ENCODE measurements at places on chromosomes 7 and 10.

DNA sequence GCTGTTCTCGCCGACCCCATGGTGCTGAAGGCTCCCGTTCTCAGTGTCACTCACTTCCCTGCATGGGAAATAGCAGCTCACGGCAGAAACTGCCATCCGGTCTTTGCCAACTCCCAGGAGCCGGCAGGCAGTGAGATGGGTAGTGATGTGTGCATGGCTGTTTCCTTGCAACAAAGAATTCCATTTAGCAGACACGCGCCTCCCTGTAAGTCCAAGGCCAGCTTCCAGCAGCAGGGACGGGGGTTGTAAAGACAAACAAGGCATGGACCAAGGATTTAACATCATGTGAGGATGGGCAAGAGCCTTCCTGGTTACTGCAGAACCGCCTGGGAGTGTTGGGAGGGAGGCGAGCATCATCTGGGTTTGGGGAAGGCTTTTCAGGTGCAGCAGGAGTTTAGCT lies 273.1 kb downstream of the GLRX3 start:
- no peak for DNase-seq

- DNase-seq = no peak
These were observed 169.6 kb downstream of the ZNF365 start for GRCh38 chr10:62543571-62544355.

GRCh38 chr7:102860351-102860811 lies 52.4 kb upstream of the LRRC17 start:
- DNase-seq = peak; percentile 96

GRCh38 chr7:100949933-100950443 lies 654 bp downstream of the MUC3A start:
- DNase-seq = no peak

DNA sequence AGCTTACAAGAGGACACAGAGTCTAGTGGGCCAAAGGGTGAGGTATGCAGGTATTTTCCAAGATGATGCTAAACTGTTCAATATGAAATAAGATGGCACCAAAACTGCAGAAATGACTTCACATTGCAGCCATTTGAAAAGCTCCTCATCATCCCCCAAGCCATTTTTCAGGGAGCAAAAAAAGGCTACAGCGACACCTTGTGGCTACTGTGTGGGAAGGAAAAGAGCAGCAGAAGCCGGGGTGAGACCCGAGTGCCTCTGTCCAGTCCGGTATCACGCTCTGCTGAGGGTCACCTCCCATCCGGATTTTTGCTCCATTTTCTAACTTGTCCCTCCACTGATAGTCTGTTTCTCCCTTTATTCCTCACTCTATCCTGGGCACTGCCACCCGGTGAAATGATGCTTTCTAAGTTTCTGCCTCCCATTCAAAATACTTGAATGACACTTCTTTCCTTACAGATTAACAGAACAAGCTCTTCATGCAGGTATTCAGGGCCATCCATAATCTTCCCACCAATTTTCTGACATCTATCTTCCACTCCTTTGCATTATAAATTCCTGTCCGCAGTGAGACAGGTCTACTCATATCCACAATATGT lies 220.2 kb downstream of the DGKI start:
- DNase-seq = no peak

- no peak for DNase-seq
These were observed 2.6 kb downstream of the BZW2 start for GRCh38 chr7:16648551-16648950.

DNA sequence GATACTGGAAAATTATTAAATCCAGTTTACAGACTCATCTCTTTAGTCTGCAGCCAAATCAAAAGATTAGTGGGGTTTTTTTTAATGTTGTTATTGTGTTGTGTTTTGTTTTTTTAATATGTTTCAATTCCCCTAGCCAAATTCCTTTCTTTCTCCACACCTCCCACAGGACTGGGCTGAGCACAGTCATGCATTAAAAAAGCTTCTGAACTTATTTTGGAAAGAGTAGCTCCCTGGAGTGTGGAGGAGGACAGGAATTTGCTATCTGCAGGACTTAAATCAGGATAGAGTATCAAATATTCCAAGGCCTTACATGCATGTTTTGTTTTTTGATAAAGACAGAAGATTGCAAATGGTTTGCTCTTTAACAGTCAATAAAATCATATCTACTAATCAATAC lies 90.7 kb downstream of the GNAI1 start:
- DNase-seq = no peak

GRCh38 chr7:76383089-76383944 lies 24.5 kb upstream of the YWHAG start:
- DNase-seq = no peak

DNA sequence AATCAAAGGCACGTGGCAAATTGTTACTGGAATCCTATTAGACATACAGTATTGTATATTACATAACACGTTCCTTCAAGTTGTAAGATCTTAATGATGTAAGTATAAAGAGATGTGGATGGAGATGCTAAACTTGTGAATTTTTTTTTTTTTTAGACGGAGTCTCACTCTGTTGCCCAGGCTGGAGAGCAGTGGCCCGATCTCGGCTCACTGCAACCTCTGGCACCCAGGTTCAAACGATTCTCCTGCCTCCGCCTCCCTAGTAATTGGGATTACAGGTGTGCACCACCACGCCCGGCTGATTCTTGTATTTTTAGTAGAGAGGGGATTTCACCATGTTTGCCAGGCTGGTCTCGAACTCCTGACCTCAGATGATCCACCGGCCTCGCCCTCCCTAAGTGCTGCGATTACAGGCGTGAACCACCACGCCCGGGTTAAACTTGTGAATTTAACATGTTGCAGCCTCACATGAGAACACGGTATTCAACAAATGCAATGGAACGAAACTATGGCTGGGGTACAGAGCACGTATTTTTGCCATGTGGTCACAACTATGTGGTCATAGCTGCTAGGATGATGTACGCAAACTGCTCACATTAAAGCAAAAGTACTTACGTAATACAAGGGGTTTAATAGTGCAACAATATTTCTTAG lies 818 bp upstream of the SUPV3L1 start:
- DNase-seq = no peak

GRCh38 chr7:39259391-39260003 lies 281.8 kb downstream of the POU6F2 start:
- DNase-seq = no peak

DNA sequence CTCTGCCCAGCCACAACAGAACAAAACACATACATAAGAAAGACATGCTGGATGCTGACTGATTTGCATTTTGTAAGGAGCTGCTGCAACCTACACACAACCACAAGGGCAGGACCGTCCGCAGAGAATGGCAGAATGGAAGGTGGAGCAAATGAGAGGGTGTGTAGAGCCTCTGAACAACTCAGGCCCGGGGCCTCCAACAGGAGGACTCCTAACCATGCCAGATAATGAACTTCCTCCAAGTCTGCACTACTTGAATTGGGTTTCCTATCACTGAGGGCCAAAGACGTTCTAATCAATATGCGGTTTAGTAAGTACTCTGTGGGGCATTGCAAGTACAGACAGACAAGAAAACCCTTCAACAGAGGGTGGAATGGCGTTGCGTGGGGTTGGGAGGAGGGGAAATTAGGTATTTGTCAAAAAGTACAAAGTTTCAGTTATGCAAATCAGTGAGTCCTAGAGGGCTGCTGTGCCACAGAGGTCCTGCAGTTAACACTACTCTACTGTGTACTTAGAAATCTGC lies 14.6 kb downstream of the VOPP1 start:
- no peak for DNase-seq

- peak; percentile 96 for DNase-seq
These were observed 158.4 kb upstream of the TMEM72 start for GRCh38 chr10:44752451-44753441.

DNA sequence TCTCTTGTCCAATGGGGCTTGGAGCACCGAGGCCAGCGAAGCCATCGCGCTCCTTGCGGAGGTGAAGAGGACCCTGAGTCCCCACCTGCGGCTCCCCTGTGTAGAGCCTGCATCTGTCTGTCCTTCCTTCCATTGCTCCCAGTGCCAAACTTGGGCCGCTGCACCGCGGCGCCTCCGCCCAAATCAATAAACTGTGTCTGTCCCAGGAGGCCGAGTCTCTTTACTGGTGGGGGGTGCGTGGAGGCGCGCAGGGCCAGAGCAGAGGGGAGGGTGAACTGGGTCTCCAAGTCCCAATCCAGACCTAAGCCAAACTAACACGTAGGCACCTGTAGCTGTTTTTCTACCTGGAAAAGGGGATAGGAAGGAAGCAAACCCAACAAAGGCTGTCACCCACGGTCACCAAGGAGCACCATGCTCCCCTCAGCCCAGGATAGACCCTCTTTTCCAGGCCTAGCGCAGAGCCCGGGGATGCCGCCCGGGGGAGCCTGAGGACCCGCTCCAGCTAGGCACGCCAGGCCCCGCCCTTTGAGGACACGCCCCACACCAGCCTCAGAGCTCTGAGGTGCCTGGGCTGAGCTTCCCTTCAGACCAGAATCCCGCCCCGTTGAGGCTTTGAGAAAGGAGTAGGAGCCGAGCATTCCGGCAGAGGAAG lies 1.2 kb upstream of the CHAT start:
- no peak for DNase-seq

DNA sequence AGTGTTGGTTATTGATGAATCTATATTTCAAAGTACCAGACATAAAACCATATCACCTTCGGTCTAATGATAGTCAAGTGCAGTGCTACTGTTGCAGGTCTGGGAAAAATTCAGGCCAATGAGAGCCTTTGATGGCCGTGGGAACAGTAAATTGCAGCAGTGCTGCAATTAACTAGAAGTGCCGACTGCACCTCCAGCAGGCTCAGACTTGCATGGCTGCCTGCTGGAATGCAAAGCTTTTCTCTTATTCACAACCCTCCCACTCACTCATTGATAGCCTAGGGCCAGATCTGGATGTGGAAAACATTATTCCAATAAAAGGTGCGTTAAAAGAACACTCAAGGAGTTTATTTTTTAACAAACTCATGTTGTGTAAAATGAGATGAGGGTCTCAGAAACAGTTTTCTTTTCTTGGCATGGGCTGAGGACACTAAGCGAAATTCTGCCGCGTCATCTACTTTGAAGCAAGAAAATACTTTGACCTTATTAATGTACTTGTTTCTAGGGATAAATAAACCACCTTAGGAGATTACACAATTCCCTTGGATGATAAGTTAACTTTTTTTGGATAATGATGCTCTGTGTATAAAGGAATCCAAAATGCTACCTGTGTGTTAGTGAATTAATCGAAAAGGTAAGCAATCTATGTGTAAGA lies 17.1 kb downstream of the PLXDC2 start:
- no peak for DNase-seq

DNA sequence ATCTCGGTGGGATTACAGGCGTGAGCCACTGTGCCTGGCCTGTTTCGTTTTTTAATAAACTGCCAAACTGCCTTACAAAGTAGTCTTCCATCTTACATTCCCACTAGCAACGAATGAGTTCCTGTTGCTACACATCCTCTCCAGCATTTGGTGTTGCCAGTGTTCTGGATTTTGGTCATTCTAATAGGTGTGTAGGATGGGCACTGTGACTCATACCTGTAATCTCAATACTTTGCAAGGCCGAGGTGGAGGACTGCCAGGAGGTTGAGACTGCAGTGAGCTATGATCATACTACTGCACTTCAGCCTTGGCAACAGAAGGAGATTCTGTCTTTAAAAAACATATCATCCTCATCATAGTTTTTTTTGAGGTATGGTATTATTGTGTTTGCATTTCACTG lies 21.4 kb upstream of the RSBN1L start:
- DNase-seq = no peak

DNA sequence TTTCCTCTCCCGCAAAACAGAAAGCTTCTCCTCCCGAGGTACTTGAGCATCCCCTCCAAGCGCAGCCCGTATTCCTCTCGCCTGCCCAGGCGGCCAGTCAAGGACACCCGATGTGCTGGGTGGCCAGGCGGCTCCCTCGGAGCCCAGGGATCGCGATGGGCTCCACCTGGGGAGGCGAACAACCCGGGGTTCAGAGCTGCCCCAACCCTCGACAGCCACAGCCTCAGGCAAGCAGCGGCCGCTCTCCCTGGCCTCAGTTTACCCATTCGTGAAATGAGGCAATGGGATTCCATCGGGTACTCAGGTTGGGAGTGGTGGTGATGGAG lies 147.4 kb downstream of the CYP26A1 start:
- no peak for DNase-seq

DNA sequence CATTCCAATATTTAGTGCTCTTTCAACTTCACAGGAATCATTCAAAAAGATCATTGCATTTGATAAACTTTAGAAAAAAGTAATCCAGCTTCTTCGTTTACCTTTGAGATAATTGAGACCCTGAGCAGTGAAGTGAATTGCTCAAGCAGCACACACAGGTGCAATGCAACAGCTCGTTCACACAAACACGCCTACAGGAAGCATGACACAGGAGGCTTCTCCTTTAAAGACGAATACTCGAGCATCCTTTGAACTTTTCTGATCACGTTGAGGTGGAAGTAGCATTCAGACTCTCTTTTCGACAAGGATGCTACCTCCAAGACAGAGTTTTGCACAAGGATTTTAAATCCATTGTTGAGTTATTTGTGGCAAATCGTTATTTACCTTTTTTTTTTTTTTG lies 18.0 kb upstream of the RSU1 start:
- DNase-seq = no peak

- DNase-seq = no peak
These were observed 94.1 kb downstream of the FZD1 start for GRCh38 chr7:91358303-91358702.

DNA sequence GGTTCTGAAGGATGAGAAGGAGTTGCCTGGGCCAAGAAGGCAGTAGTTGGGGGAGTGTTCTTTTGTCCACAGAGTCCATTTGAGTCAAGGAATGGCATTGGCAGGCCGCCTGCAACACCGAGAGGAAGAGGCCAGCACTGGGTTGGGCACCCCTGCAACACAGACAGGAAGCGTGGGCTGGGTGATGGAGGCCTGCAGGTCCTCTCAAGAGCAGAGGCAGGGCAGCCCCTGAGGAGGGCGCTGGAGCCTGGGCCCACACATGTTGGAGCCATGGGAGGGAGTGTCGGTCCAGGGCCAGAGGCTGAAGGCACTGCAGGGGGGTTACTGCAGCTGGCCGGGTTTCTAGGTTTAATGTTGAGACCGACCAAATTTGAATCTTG lies 137.3 kb downstream of the PTPN20 start:
- no peak for DNase-seq

DNA sequence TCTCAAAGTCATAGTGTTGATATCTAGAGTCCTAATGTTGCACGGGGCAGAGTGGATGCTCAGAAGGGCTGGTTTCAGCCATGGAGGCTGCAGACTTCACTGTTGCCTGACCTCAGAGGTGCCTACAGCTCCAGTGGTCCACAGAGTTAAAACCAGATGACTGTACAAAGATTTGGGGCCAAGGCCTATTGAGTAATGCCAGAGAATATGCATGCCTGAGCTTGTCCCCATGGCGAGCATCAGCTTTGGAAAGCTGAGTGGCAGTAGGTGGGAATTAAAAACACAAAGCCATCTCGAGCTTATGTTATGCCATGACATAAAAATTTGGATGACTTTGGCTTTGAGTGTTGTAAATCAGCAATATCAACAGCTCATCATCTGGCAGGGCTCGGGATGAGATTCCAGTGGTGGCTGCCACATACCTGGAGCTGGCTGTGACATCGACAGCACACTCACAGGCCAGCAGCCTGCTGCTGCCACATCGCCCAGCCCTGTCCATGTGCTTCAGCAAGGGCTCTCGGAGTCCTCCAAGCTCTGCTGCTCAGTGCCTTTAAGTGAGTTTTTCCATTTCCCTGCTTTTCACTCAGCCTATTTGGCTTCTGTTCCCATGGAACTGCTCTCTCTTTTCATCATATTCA lies 379.6 kb downstream of the TNS3 start:
- DNase-seq = no peak

GRCh38 chr7:55132890-55133551 lies 114.2 kb downstream of the EGFR start:
- peak; percentile 84 for DNase-seq

All from fibroblast of skin of left biceps (primary cell).